ENCODE measurements at places on chromosomes 3 and 15.
A peak's percentile ranks its signal among the peaks of the same experiment; 100 is the strongest.

DNA sequence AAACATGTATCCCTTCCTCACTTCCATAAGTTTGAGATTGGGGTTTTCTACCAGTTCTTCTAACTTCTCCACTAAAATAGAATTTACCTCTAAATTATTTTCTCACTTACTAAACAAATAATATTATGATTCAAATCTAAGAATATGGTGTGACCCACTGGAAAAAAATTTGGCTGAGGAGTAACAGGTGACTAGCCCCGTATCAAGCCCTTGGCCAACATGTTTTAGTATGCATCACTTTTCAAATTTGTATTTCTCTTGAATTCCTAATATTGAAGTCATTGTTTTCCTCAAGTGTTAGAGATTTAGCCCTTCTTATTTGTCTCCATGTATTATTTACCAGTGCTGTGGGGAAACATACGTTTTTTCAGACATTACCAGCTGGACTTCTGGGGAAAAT is 759.4 kb downstream of the NSUN3 start:
- peak; percentile 2 for DNase-seq

DNA sequence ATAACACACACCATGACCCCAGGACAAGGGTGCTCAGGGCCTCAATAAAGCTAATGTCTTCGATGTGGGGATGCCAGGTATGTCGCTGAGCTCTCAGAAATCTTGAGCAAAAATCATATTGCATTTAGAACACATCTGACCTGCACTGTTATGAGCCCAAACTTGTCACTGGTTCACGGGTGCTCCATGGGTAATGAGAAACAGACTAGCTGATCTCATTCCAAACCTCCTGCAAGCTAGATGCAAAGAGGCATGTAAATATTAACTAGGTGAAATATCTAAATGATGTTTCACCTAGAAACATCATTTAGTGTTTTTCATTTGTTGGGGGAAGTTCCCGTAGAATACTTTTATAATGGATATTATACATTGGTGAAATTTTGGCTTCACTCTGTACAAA is 549.4 kb downstream of the OCA2 start:
- DNase-seq: no peak

DNA sequence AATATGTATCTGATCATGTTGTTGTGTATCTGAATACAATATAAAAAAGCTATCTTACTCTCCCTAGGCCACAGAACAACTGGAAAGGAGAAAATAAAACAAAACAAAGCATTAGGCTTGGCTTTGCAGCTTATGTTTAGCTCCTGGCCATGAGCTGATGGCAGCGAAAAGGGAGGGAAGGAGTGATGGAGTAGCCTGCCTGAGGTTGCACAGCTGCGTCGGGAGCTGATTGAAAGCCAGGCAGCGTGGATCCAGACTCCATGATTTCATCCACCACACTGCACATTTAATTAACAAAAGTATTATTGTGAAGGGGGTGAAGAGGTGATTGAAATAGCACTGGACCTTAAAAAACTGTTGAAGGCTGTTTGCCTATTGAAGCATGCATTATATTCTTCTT is 212.2 kb downstream of the GABRG3 start:
- no peak for DNase-seq

GRCh38 chr3:56314842-56315241 is 153.4 kb downstream of the ERC2 start:
- peak; percentile 44 for DNase-seq

GRCh38 chr3:67704322-67704721 is 49.9 kb upstream of the SUCLG2 start:
- no peak for DNase-seq

DNA sequence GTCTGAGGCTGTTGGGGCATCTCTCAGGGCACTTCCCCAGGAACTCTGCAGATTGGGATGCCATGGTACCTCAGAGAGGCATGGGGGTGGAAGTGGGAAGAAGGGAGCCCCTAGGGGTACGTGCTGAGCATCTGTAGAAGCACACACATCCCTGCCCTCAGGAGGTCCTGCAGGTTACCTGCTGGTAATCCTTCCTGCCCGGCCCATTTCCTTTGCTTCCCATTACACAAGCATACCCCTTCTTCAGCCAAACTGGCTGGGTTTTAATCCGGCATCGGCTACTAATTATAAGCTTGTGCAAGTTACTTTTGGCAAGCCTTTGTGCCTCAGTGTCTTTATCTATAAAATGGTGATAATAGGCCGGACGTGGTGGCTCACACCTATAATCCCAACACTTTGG is 3.1 kb upstream of the SMAD6 start:
- DNase-seq: no peak

DNA sequence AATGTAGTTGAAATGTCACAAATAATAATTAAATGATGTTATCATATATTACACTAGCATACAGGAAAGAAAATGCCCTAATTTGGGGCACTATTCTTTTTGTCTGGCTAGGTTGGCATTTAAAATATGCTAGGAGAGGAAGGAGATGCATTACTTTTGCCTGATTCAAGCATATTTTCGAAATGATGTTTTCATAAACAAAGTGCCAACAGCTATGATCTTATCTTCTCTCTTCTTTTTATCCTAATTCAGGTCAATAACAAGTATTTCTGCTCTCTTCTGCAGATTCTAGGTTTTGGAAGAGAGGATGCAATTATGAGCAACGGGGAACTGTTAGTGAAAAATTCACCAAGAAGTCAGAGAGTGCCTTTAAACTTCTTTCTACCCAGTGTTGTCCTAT is 55.8 kb upstream of the NR2F2 start:
- DNase-seq: peak; percentile 61

DNA sequence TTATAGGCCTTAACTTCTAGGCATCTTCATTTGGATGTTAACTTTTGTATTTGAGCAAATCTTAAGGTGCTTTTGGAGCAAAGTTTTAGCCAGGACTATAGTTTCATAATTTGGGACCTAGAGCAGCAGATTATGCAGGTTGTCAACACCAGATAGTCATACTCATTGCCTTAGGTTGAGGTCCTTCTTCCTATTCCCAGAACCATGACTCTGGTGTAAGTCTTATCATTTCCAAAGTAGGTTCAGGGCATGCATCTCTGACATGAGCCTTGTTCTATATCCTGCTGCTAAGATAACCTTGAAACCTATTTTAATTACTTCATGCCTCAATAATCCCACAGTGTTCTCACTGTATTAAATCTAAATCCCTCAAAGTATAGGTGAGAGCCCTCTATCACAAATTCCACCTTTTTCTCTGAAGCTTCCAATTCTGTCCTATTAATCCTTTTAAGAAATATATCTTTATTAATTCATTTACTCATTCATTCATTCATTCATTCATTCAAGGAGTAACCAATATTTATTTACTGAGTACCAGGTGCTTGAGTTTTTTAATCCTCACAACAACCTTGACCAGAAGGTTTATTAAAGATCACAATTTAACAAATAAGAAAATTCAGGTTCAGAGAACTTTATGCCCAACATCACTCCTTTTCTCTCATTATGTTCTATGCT is 2.7 kb upstream of the FNDC3B start:
- no peak for DNase-seq

DNA sequence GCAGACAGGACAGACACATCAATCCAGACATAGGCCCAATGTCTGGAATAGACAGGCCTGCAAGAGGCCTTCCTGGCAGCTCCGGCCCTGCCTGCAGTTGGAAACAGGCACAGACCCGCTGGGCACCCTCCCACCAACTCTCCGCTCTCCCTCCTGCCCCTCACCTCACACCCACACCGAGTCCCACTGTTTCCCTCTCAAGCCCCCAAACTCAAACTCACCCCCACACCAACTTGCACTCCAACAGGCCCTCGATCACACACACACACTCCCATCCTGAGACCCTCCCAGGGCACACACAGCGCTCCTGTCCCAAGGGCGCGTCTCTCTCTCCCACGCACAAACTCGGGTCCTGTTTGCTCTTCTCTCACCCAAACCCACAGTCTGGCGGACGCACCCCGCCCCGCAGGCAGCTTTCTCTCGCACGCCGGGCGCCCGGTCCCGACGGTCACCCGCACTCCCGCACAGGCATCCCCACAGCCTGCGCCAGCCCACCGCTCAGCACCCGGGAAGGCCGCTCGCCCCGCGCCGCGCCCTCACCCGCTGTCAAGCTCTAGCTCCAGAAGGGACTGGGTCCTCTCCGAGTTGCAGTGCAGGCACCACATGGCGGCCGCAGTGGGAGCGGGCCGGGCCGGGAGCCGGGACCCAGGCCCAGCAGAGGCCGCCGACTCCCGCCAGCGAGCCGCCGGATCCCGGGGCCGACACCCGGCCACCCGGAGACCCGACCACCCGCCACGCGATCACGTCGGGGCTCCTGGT is 106.2 kb downstream of the IQSEC1 start:
- DNase-seq: no peak

DNA sequence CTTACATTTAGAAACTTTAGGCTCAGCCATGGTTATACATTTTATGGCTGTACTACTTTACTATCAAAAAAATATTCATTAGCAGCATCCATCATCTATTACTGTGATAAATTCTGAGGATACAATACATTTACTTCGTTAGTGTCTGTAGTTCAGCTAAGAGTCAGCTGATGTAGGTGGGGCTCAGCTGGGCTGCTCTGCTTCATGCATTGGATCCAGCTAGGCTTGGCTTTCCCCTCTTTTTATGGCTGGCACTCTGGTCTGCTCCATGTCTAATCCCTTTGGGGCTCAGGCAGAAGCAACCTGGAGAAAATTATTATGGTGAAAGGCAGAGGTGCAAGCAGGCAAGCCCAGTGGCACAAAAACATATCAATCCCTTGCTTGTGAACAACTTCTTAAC is 930.1 kb upstream of the NR2F2 start:
- no peak for DNase-seq

Data from HS-5 (cell line).